ENCODE measurements at places on chromosomes 7 and 10. TPM values are rescaled to one million over a fixed set of nuclear protein-coding genes. Genes with fewer than 3 reads are reported as not detected.

The ZNF789 gene
- 6.1 TPM for total RNA-seq

The SYT15 gene
- 0.10 TPM for total RNA-seq

The EIF4EBP2 gene
- 29.8 TPM for total RNA-seq

The IFIT1B gene
- total RNA-seq, result 0.10 TPM

The MALRD1 gene
- total RNA-seq, result not detected

The HKDC1 gene
- total RNA-seq, result 1.0 TPM

The AKR1C8 gene
- 0.42 TPM for total RNA-seq

The PPP1R3C gene
- 0.21 TPM for total RNA-seq

The CC2D2B gene
- total RNA-seq, result 1.2 TPM

The SLC35G1 gene
- total RNA-seq, result 1.7 TPM

The TEX47 gene
- not detected for total RNA-seq

The PPP1R17 gene
- total RNA-seq, result not detected

The HHEX gene
- total RNA-seq, result 30.3 TPM

The HOXA13 gene
- total RNA-seq, result under 0.01 TPM

The PIP gene
- total RNA-seq, result not detected

The WEE2 gene
- 0.31 TPM for total RNA-seq

The GPER1 gene
- total RNA-seq, result 0.42 TPM

The TAF5 gene
- total RNA-seq, result 4.8 TPM

The NRCAM gene
- total RNA-seq, result 1.5 TPM

All from mononuclear cell (primary cell).